ENCODE measurements at places on chromosomes 12 and 14.
A peak's percentile ranks its signal among the peaks of the same experiment; 100 is the strongest.

DNA sequence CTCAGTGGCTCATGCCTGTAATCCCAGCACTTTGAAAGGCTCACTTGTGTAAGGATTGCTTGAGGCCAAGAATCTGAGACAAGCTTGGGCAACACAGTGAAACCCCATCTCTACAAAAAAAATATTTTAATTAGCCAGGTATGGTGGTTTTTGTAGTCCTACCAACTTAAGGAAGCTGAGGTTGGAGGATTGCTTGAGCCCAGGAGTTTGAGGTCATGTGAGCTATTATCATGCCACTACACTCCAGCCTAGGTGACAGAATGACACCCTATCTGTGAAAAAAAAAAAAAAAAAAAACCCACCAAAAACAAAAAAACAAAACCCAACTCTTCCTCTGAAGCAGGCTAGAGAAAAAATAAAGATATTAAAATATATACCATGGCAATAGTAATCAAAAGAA is 41.2 kb downstream of the TMEM116 start:
- no peak overlapping the region for H3K4me3 ChIP-seq
- H3K27me3 ChIP-seq: no peaks in the 10 kb centered on the region
- no peak overlapping the region for H3K27ac ChIP-seq
- peaks cover 9% of the 10 kb centered on the region for H3K4me1 ChIP-seq
- peaks cover 28% of the 10 kb centered on the region for H3K36me3 ChIP-seq

- H3K4me1 ChIP-seq: peaks cover 9% of the 10 kb centered on the region
- H3K27me3 ChIP-seq: peaks cover 21% of the 10 kb centered on the region
- H3K36me3 ChIP-seq: no peaks in the 10 kb centered on the region
- DNase-seq: no peak
Observed at GRCh38 chr12:93060666-93061472, 131.8 kb upstream of the EEA1 start.

- no peak overlapping the region for H3K27ac ChIP-seq
- no peak overlapping the region for H3K4me3 ChIP-seq
- no peak for DNase-seq
- H3K27me3 ChIP-seq: no peaks in the 10 kb centered on the region
- peaks cover 48% of the 10 kb centered on the region for H3K4me1 ChIP-seq
Observed at GRCh38 chr12:62520361-62520760, 53.7 kb downstream of the MON2 start.

DNA sequence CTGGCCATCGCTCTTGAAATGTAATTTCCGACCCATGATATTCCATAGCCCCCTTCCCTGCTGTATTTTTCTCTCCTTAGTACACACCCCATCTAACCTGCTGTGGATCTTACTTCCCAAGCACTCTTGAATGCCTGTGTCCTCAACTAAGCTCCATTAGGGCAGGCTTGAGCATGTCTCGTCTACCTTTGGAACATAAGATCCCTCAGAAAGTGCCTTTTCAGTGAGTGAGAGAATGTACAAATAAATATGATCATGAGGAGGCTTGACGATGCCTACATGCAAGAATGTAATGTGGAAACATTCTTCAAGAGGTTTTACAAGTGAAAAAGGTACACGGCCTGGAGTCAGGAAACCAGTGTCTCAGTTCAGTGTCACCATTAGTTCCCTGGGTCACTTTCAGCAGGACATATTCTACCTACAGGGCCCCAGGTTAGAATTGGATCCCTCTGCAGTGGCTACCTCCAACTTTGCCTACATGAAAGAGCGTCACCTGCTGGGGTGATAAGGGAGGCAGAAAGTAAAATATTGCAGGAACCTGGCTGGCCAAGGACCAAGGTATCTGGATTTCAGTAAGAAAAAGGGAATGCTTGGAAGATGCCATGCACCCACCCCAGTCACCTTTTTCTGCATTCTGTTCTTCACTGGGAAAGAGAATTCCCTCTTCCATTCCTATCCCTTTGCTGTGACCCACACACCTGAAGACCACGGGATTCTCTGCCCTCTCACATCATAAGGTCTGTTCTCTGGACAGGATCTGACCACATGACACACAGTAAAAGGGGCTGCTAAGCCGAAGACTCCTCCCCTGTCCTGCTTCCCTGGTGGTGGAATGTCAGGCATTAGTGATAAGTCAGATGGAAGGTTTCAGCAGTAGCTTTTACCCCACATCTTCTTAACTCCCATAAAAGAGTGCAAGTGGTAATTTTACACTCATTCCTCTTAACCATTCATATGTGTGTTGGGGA is 24.6 kb upstream of the SERPINA1 start:
- H3K27ac ChIP-seq: no peak overlapping the region
- H3K36me3 ChIP-seq: peaks cover 4% of the 10 kb centered on the region
- no peak overlapping the region for H3K4me3 ChIP-seq
- DNase-seq: no peak
- H3K4me1 ChIP-seq: no peaks in the 10 kb centered on the region
- H3K27me3 ChIP-seq: peaks cover 23% of the 10 kb centered on the region

- no peak overlapping the region for H3K27ac ChIP-seq
- H3K4me3 ChIP-seq: peak overlapping the region; percentile 78
- DNase-seq: no peak
- H3K36me3 ChIP-seq: no peaks in the 10 kb centered on the region
- H3K4me1 ChIP-seq: peaks cover 23% of the 10 kb centered on the region
Observed at GRCh38 chr12:48003226-48004052, 837 bp downstream of the COL2A1 start.

- H3K4me3 ChIP-seq: no peak overlapping the region
- H3K27ac ChIP-seq: no peak overlapping the region
Observed at GRCh38 chr12:69022674-69023073, 89.7 kb upstream of the CPM start.

- no peaks in the 10 kb centered on the region for H3K27me3 ChIP-seq
- no peaks in the 10 kb centered on the region for H3K4me1 ChIP-seq
- H3K27ac ChIP-seq: no peak overlapping the region
- no peak for DNase-seq
- H3K36me3 ChIP-seq: no peaks in the 10 kb centered on the region
- no peak overlapping the region for H3K4me3 ChIP-seq
Observed at GRCh38 chr14:38522724-38523123, 266.8 kb upstream of the CLEC14A start.

DNA sequence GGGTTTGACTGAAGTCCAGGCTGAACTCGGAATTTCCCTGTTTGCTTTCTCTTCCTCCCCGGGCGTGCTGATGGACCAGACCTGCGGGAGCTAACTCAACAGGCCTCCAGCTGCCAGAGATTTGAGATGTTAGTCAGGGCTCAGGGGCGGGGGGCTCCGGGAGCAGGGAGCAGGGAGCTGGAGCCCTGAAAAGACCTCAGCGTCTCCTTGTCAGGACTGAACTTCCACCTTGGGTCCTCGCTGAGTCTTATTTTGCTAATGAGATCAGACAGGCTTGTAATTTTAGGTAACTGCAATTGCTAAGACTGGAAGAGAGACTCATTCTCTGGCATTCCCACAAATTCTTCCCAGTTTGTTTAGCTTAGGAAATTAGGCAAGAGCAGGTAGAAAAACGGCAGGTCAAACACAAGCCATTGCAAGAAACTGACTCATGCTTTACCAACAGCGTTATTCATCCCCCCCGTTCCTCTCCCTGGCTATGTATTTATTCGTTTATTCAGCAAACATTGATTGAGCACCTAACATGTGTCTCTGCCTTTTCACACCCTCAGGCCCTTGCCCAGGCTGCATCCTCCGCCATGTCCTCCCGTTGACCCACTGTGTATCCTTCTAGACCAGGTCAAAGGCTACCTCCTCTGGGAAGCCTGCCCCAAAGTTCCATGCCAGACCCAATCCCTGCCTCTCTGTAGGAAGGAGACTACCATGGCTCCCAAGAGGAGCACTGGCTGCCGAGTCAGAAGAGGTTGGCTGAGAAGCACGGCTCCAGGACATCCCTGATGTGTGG is 80.4 kb upstream of the DIO3 start:
- no peaks in the 10 kb centered on the region for H3K36me3 ChIP-seq
- peaks cover 52% of the 10 kb centered on the region for H3K27me3 ChIP-seq
- DNase-seq: no peak
- no peaks in the 10 kb centered on the region for H3K4me1 ChIP-seq
- H3K27ac ChIP-seq: no peak overlapping the region

DNA sequence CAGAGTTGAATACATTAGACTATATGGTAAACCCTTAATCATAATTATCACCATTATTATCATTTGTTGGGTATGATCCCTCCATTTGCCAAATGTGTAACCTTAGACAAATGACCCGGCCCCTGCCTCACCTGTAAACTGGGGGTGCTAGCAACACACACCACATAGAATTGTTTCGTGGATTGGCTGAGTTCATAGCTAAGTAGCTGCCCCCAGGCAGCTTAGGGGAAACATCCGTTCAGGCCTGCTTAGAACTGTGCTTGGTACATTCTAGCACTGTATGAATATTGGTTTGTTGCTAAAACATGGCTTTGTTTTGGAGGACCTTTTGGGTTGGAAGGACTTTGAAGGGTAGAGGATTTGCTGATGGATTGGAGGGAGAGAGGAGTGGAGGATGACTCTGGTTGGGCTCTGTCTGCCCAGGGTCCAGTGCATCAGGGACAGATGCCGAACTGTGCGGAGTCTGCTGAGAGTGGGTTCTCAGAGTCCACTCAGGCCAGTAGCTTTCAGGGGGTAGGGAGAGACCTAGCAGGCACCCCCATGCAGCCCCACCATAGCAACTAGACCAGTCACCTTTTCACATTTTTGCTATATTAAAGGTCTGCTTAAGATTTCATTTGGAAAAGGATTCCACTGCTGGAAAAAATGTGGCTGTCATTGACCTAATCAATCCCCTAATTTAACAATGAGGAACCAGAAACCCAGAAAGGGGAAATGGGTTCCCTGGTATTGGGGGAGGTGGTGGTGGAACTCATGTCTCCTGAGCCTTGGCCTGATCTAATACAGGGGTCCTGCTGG is 2.2 kb downstream of the RIN3 start:
- no peaks in the 10 kb centered on the region for H3K27me3 ChIP-seq
- peak overlapping the region; percentile 84 for H3K27ac ChIP-seq
- H3K4me1 ChIP-seq: peaks cover 67% of the 10 kb centered on the region
- DNase-seq: no peak
- H3K36me3 ChIP-seq: peaks cover under 1% of the 10 kb centered on the region
- peak overlapping the region; percentile 82 for H3K4me3 ChIP-seq

DNA sequence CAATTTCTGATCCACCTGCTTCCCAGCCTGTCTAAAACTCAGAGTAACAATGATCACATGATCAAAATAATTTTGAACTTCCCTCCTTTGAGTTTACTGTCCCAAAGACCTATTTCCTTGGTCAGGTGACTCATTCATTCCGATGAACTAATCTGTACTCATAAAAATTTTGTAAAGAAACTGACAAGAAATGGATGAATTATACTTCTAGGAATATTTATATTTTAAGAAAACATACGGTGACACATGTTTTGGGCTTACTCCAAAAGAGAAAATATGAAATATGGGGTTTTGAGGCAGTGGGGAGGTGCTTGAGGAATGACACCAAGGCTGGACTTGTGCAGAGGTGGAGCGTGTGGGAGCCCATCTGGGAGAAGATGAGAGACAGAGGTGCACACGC is 42.0 kb downstream of the GUCY2C start:
- DNase-seq: no peak
- H3K4me3 ChIP-seq: no peak overlapping the region
- H3K27me3 ChIP-seq: no peaks in the 10 kb centered on the region
- no peaks in the 10 kb centered on the region for H3K4me1 ChIP-seq
- H3K27ac ChIP-seq: no peak overlapping the region

GRCh38 chr14:69325646-69326265 is 65.8 kb downstream of the GALNT16 start:
- no peak overlapping the region for H3K27ac ChIP-seq
- DNase-seq: no peak
- H3K36me3 ChIP-seq: no peaks in the 10 kb centered on the region

GRCh38 chr12:6790496-6791150 is 1.3 kb downstream of the CD4 start:
- H3K36me3 ChIP-seq: no peaks in the 10 kb centered on the region
- no peaks in the 10 kb centered on the region for H3K27me3 ChIP-seq
- peaks cover 30% of the 10 kb centered on the region for H3K4me1 ChIP-seq
- H3K4me3 ChIP-seq: no peak overlapping the region
- H3K27ac ChIP-seq: no peak overlapping the region

- no peaks in the 10 kb centered on the region for H3K4me1 ChIP-seq
- H3K36me3 ChIP-seq: no peaks in the 10 kb centered on the region
- no peak for DNase-seq
Observed at GRCh38 chr14:41201696-41202095, 405.0 kb upstream of the LRFN5 start.

GRCh38 chr14:71647086-71647784 is 285.0 kb upstream of the RGS6 start:
- no peaks in the 10 kb centered on the region for H3K27me3 ChIP-seq
- DNase-seq: no peak
- peaks cover 34% of the 10 kb centered on the region for H3K36me3 ChIP-seq
- no peak overlapping the region for H3K27ac ChIP-seq
- H3K4me1 ChIP-seq: no peaks in the 10 kb centered on the region

DNA sequence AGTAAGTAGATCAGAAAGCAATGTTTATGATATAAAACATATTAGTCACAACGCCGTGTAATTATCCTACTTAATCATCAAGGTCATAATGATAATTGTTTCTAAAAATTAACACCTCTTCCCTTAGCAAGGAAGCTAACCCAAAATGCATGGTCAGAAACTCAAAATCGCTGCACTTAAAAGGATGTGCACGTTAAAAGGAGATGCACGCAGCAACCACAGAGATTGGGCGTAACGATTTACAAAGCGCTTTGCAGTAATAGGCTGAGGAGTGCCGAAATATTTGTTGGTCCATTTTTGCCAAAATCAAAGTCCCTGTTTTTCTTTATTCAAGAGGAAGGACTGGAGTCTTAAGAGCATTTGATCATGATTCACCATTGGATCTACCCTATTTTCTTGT is 1077.2 kb downstream of the VRK1 start:
- DNase-seq: no peak
- H3K27me3 ChIP-seq: no peaks in the 10 kb centered on the region
- peak overlapping the region; percentile 89 for H3K27ac ChIP-seq
- H3K36me3 ChIP-seq: no peaks in the 10 kb centered on the region

DNA sequence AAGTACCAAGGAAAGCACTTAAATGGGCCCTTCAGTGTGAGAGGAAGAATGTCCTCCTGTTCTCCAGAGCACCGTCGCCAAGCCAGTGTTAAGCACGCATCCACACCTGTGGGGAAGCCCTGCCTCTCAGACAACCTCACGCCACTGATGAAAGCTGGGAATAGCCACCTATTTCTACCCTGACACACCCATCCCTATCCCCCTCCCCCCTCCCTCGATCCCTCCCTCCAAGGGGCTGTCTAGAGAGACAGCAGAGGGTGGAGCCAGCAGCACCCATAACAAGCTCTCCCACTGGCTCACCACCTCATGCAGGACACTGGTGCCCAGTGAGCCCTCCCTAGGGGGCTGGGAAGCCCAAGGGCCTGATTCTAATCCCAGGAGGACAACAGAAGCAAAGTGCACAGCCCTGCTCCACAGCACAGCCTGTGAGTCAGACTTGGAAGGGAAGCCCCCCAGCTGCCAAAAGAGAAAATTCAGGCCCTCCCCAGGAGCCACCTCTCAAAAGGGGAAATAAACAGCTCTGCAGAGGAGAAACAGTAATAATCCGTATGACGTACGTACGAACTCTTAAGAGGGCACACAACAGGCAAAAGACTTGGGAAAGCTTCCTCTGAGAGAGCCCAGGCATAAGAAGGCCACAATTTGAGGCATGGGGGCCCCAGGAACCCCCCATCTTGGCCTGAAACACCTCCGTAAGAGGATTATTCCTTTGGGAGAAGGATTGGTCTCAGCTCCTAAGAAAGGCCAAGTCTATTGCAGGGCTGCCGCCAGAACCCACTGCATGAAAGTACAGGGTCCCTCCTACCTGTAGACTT is 7.8 kb downstream of the PITPNM2 start:
- peaks cover 59% of the 10 kb centered on the region for H3K4me1 ChIP-seq
- no peaks in the 10 kb centered on the region for H3K36me3 ChIP-seq
- H3K4me3 ChIP-seq: no peak overlapping the region
- H3K27me3 ChIP-seq: no peaks in the 10 kb centered on the region
